ENCODE measurements at places on chromosomes 7 and 10.

- DNase-seq: no peak
Measured at GRCh38 chr10:94138391-94138790, 144.7 kb downstream of the PLCE1 start.

GRCh38 chr10:116115797-116116196, 157.2 kb downstream of the GFRA1 start:
- DNase-seq: no peak

- DNase-seq: peak; percentile 75
Measured at GRCh38 chr10:110209926-110210673, 2.7 kb downstream of the MXI1 start.

- no peak for DNase-seq
Measured at GRCh38 chr10:69894156-69894555, 92.5 kb downstream of the COL13A1 start.

DNA sequence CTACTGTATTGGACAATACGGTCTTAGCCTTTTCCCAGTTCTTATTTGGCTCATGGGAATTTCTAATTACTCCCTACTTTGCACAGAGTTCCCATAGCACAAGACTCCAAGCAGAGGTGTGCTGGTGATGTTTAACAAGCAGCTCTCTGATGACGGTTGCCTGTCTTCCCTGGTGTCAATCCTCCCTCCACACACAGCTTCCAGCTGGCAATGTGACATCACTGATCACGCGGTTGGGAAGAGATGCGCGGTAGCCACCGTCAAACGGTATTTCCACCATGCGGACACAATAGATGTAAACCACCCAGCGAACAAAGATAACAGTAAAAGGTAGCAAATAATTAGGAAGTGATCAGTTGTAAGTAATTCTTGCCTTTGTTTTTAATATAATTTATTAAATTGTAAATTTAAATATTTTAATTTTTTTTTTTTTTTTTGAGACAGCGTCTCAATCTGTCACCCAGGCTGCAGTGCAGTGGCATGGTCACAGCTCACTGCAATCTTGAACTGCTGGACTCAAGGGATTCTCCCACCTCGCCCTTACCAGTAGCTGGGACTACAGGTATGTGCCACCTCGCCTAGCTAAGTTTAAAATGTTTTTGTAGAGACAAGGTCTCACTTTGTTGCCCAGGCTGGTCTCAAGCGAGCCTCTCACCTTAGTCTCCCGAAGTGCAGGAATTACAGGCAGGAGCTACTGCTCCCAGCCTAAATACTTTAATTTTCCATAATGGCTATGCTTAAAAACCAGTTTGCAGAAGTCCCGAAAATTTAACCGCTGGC, 36.3 kb upstream of the IL15RA start:
- no peak for DNase-seq

DNA sequence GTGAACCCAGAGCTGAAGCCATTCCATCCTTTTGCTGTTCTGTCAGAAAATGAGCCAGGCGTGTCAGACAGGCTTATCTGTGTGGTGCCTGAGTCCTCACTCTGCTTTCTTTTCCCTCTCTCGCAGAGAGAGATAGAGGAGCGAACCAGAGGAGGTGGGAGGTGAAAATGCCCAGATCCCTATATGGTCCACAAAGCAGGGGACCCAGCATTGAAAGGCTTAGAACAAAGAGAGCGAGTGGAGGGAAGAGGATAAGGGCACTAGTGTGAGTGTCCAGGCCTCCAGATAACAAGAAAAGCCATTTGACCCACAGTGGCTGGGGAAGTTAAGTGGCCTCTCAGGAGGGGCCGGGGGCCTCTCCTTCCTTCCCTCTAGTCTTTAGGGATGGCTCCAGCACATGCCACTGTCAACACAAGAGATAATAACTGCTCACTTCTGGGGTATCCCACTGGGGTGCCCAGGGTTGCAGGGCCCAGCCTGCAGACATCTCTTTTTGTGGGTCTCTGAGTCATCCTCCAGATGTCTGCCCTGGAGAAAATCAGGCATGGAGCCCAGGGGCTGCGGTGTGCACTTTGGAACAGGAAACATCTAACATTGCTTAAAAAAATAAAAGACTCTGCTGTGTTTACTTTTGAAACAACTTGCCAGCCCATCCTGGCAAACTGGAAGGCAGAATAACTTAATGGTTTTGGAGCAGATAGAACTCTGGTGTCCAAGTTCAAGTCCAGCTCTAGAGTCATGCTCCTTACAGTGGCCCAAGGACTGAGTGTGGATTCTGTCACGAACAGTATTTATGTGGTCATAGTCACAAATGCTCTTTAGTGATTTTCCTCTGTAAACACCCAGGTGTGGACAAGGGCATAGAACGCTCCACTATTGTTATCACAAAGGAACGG, 189.5 kb downstream of the CXCL12 start:
- no peak for DNase-seq

GRCh38 chr7:5750031-5750653, 31.3 kb downstream of the RNF216 start:
- no peak for DNase-seq

DNA sequence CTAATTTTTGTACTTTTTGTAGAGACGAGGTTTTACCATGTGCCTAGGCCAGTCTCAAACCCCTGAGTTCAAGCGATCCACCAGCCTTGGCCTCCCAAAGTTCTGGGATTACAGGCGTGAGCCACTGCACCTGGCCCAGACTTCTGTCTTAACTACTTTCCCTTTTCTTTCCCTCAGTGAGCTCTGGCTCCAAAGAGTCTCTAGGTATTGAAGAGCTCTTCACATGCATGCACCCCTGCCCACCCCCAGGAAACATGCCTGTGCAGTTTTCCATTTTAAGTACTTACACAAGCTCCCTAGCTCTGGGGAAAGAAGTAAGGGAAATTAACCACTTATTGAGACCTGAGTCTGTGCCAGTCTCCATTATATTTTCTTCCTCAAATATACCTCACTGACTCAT, 2.0 kb downstream of the MYOZ1 start:
- no peak for DNase-seq
